ENCODE measurements at places on chromosomes 16 and 17. TPM values are rescaled to one million over a fixed set of nuclear protein-coding genes. Genes with fewer than 3 reads are reported as not detected.

DNA sequence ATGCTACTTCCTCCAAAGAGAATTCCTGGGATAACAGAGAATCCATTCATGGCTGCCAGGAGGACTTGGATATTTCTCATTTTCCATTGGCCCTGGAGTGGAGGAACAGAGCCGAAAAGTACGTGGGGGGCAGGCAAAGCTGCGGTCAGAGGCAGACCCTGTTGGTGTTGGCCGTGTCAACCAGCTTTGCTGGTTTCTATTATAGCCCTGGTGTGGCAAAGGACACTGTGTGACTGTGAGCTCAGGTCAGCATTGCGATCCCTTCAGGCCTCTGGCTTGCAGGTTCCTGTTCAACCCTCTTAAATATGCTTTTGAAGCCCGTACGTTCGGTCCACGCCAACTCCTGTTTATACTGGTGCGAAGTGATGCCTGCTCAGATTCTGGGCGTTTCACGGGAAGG, 596.2 kb downstream of the MAF start:
- DNase-seq, result no peak
- H3K27me3 ChIP-seq, result no peaks in the 10 kb centered on the region
- H3K27ac ChIP-seq, result no peak overlapping the region
- no peak overlapping the region for H3K4me3 ChIP-seq

DNA sequence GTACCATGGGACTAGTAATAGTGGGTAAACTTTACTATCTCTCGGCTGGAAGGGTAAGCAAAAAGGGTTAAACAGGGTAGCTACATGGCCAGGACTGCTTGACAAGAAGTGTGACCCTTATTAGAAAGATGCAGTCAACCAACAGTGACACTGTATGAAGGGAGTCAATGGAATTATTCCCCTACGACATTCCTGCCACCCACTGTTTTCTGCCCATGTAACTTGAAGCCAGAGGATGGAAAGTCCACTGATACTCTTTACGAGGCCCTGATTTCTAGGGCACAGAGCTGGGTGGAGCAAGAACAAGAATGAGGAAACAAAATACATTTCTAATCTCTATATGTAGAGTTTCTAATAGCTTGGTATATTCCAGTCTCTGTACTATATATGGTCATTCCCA, 1102.5 kb downstream of the CDH11 start:
- no peaks in the 10 kb centered on the region for H3K4me1 ChIP-seq
- no peaks in the 10 kb centered on the region for H3K36me3 ChIP-seq
- H3K4me3 ChIP-seq, result no peak overlapping the region

- H3K36me3 ChIP-seq, result no peaks in the 10 kb centered on the region
- H3K27ac ChIP-seq, result no peak overlapping the region
- no peak for DNase-seq
- no peak overlapping the region for H3K4me3 ChIP-seq
- no peaks in the 10 kb centered on the region for H3K4me1 ChIP-seq
Observed at GRCh38 chr17:1905190-1905913, 75.5 kb downstream of the RPA1 start.

GRCh38 chr16:69924041-69924775, 26.9 kb upstream of the CLEC18A start:
- no peaks in the 10 kb centered on the region for H3K27me3 ChIP-seq
- H3K4me3 ChIP-seq, result no peak overlapping the region
- peak overlapping the region; percentile 43 for H3K27ac ChIP-seq
- peaks cover 8% of the 10 kb centered on the region for H3K4me1 ChIP-seq

The MYLK3 gene
- total RNA-seq, result under 0.01 TPM

The MARCHF10 gene
- total RNA-seq, result 0.18 TPM

DNA sequence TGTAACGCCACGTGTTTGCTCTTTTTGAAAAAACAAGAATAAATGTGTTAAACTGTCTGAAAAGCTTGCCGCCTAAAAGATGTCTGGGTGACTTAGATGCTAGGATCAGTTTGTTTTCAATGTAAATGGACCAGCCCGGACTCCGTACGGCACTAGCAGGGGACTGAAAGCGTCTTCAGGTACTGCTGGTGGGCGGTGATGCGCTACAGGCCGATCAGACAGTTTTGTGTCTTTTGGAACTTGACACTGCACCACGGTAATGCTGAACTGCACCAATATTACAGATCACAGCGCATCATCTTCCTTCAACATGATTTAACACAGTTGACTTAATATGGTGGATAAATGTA, 727 bp upstream of the MBTPS1 start:
- peak; percentile 31 for DNase-seq
- H3K4me1 ChIP-seq, result no peaks in the 10 kb centered on the region
- no peaks in the 10 kb centered on the region for H3K36me3 ChIP-seq
- peak overlapping the region; percentile 95 for H3K27ac ChIP-seq
- H3K27me3 ChIP-seq, result no peaks in the 10 kb centered on the region

DNA sequence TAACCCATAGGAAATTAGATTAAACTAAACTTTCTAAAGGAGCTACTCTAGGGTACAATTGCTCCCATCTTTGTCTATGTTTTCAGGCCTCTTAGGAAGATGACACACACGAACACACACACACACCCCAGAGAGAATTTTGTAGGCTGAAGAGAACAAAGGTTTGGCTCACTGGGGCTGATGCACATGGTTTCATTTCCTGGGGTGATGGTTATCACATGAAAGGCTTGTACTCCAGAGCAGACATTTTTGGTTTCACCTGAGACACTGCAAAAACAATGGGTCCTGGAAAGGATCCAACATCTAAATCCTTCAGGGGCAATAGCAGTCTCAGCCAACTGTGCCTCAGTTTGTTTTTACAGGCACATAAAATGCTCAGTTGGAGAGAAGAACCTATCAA, 62.8 kb downstream of the GRB7 start:
- H3K36me3 ChIP-seq, result no peaks in the 10 kb centered on the region
- peaks cover 17% of the 10 kb centered on the region for H3K27me3 ChIP-seq
- H3K4me3 ChIP-seq, result no peak overlapping the region
- H3K4me1 ChIP-seq, result no peaks in the 10 kb centered on the region

DNA sequence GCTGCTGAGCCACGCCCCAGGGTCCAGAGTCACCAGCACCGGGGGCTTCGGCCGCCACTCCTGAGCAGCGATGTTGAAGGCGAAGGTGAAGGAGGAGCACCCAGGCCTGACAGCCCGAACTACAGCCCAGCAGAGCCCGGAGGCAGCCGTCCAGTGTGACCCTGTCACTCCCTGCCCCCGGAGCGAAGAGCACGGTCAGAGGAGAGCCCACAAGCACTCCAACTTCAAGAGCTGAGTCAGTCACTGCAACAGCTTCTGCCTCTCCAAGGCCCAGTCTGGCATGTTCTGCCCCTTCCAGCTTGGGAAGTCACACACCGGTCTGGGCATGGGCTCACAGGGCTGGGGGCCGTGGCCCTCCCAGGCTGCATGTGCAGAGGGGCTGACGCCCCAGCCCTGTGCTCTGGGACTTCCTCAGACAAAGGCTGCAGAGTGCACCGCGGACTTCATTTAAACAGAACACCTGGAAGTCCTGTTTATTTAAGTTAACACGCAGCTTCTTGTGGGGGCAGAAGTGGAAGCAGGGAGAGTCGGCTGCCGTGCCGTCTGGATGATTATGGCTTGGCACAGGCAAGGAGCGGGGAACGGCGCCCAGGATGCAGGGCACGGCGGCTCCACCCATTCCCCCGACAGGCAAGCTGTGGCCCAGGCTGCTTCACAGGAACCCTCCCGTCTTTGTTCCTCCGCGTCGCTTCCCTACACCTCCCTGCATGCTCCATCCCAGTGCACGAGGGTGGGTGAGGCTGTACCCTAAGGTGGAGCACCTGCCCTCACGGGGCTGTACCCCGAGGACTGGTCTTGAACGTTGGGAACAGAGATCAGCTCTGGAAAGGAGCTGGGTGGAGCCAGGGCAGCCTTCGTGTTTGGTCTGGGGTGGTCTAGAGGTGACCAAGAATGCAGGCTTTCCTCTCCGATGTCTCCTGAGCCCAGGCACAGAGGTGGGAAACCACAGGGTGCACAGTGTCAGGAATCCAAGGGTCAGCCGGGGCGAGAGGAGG, 68.9 kb upstream of the METRNL start:
- H3K36me3 ChIP-seq, result no peaks in the 10 kb centered on the region
- DNase-seq, result peak; percentile 69
- H3K4me3 ChIP-seq, result no peak overlapping the region
- H3K27ac ChIP-seq, result no peak overlapping the region
- peaks cover 16% of the 10 kb centered on the region for H3K4me1 ChIP-seq
- no peaks in the 10 kb centered on the region for H3K27me3 ChIP-seq

The MAPT gene
- total RNA-seq, result under 0.01 TPM

GRCh38 chr17:48549281-48549630, 4.3 kb upstream of the HOXB2 start:
- DNase-seq, result peak; percentile 29
- H3K27me3 ChIP-seq, result no peaks in the 10 kb centered on the region
- peaks cover 43% of the 10 kb centered on the region for H3K4me1 ChIP-seq
- peak overlapping the region; percentile 96 for H3K27ac ChIP-seq
- peaks cover 26% of the 10 kb centered on the region for H3K36me3 ChIP-seq

GRCh38 chr17:40122999-40123810, 1.4 kb downstream of the MSL1 start:
- H3K36me3 ChIP-seq, result peaks cover 15% of the 10 kb centered on the region
- peak overlapping the region; percentile 93 for H3K4me3 ChIP-seq
- H3K27ac ChIP-seq, result peak overlapping the region; percentile 74

DNA sequence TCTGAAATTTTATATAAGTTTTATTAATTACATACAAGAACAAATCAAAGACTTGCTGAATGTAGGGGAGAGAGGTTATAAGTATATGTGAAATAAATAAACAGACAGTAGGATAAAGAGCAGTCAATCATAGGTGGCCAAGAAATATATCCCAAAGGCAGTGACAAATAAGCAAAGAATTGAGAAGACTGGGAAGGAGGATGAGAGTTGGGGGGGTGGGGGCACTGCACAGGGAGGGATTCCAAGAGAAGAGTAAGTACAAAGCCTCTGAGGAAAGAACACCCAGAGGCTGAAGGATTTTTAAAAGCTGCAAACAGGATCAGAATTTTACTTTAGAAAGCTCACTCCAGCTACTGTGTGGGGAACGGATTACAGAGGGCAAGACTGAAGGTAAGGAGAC, 2.8 kb downstream of the PELP1 start:
- no peak for DNase-seq
- no peaks in the 10 kb centered on the region for H3K27me3 ChIP-seq
- H3K4me1 ChIP-seq, result peaks cover 4% of the 10 kb centered on the region
- H3K36me3 ChIP-seq, result peaks cover 2% of the 10 kb centered on the region
- no peak overlapping the region for H3K4me3 ChIP-seq

GRCh38 chr17:79870540-79870939, 31.3 kb upstream of the CBX4 start:
- no peaks in the 10 kb centered on the region for H3K36me3 ChIP-seq
- H3K27me3 ChIP-seq, result peaks cover 29% of the 10 kb centered on the region
- no peaks in the 10 kb centered on the region for H3K4me1 ChIP-seq
- no peak overlapping the region for H3K27ac ChIP-seq
- no peak overlapping the region for H3K4me3 ChIP-seq

The RTN4RL1 gene
- total RNA-seq, result under 0.01 TPM

Data from IMR-90 (cell line).